ENCODE measurements at places on chromosomes 2 and 18.

DNA sequence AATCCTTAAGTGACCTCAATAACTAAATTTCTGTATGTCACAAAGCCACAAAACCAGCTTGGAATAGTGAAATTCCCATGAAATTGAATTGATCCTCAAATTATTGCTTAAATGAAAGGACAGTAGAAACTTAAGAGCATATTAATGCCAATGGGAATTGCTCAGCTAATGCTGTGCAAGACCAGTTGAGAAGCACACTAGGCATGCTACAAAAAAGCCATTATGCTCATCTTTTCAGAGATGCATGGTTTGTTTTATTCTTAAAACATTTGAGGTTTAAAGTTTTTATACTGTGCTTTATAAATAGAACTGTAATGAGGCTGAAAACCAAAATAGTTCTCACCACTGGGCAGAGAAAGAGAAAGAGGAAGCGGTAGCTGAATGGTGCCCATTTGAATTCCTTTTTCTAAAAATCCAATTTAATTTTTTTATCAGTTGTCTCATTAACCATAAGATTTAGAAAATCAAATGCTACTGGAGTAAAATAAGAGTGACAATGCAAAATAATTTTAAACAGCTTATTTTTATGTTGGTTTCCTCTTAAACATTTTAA, 98.6 kb downstream of the LNPK start:
- no peak for DNase-seq

- DNase-seq: no peak
Measured at GRCh38 chr2:70902067-70902442, 33.6 kb upstream of the ATP6V1B1 start.

DNA sequence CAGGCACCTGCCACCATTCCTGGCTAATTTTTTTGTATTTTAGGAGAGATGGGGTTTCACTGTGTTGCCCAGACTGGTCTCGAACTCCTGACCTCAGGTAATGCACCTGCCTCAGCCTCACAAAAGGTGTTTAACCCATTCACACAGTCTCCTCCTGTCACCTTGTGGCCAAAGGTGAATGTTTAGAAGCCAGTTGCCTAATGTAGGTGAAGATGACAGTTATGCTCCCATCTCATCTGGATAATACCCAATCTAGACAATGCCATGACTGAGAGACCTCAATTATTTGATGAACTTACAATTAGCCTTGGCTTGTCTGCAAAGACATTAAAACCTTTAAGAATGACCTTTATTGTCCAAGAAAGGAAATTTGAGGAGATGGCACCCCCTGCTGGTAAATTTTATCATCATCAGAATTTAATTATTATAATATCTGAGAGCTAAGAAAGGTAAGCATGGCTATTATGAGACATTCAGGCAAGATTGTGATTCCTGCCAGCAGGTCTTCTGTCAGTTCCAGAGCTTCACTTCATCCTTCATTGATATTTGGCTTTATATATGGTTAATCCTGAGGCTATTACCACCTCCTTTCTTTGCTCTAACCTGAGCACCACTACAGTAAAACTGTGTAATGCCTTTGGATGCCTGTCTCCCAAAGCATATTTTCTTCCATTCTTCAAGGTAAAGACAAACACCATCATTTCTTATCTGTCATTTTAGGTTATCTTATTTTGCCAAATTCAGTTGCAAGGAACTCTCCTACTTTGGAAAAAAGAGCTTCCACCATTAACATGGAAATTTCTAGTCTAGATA, 117.6 kb downstream of the FAM124B start:
- DNase-seq: no peak

DNA sequence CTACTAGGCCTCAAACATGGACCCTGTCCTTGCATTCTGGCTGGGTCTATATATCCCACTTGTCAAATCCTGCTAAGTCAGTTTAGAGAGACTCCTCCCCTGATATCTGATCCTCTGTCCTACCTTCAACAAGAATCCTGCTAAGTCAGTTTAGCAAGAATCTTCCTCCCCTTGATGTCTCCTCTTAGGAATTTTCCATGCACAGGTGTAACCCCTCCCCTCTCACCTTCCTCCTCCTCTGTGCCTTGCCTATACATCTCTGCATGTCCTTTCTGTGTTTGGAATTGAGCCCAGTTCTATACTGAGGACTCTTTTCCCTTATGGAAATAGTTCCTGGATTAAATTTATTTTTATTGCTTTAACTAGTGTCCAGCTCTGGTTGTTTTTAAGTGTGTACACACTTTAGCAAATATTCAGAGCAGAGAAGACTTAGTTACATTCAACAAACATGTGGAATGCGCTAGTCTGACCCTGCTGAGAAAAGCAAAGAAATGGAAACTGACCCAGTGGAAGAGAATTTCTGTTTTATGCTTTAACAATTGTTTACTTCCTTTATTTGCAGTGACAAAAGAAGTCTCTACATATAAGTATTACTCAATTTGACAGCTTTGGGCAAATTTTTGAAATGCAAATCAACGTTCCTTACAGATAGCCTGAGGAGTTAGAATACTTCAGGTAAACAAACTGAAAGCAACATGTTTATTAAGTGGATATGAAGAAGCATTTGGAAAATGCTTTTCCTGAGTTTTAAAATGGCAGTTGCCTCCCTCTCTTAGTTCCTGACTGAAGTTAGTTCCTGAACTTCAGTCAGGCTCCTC, 80.6 kb downstream of the RIT2 start:
- no peak for DNase-seq

GRCh38 chr2:145273840-145274239, 753.9 kb upstream of the ZEB2 start:
- DNase-seq: no peak

DNA sequence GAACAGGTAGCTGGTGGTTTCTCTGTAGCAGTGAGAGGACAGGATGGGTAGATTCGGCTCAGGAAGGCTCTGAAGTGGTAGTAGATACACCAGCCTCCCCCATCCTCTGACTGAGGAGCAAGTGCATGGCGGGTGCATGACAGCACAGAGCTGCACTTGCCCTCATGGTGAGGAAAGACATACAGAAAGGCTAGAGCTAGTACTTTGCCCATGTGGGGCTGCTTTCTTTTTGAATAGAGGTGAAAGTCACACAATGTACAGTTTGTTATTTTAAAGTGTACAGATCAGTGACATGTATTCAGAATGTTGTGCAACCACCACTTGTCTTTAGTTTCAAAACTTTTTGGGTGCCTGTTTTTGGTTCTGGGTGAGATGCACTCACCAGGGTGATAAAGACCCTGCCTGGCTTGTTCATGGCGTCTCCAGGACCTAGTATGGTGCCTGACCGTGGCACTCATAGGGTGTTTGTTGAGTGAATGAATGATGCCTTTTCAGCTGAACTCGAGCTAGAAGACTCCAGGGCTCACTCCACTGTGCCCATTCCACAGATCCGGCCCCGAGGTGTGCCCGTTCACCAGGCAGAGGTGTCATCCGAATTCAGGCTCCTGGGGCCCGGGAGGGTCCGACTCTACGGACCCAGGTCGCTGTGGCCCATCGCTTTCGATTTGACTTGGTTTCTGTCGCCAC, 421 bp upstream of the VAMP5 start:
- DNase-seq: no peak

DNA sequence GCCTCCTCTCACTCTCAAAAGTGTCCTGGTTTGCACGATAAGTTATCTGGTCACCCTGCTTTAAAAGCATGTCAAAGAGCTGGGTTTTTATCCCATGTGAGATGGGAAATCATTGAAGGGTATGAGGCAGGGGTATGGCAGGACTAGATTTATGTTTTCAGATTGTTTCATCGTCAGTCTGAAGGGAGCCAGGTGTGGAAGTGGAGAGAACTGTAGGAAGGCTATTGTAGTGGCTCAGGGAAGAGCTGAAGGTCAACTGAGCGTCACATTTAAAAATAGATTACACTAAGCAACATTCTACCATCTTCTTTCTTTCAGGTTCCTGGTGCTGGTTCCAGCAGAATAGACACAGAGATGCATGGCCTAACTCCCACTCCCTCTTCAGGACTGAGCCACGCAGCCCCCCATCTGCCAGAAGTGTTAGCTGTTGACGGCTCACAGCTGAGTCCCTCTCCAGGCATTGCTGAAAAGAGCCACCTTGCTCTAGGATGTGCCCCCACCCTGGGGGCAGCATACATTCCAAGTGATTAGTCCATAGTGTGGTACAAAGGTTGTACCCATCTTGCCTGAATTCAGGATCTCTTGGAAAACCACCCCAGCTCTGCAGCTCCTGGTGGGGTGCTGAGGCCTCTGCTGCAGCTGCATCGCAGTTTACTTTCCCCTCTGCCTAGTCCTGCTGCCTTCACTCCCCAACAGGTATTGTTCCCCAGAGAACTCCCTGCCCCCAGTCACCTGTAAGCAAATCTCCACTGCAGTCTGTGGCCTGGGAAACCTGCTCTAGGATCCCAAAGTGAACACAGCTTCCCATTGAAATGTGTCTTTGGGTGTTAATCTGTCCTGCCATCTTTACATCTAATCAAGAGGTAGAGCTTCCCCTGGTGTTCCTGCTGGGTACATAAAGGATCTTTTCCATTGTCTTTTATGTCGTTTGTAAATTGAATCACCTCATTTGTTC, 79.5 kb upstream of the KLF7 start:
- no peak for DNase-seq

DNA sequence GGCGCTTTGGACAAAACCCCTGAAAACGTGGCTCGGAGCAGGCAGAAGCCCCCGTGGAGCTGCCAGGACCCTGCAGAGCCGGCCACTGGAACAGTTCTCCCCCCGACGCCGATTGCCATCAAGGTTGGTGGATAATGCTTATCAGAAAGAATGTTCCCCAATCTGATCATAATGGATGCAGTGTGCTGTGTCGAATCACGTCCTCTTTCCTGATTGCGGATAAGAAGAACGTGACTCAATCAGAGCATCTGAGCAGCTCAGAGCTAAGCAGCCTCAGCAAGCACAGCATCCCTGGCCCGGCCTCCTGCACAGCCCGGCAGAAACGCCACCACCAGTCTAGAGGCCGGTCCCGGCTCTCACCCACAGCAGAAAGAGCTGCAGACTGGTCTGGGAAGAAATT, 488.0 kb downstream of the EIPR1 start:
- no peak for DNase-seq

DNA sequence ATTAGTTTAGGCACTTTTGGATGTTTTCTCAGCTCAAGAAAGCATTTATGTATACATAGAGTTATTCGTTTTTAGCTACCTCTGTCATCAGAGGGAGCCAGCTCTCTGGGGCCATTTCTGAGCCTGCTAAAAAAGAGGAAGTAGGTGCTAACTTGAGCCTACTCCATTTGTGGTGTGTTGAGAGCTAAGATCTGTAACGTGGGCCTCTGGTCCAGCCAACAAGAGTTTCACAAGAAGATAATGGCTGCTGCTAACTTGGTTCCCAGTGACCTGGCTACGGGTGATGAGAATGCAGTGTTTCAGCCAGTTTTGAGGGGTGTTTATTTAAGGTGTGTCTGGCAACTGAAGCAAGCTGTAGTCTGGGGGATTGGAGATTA, 182.5 kb downstream of the PRKCE start:
- no peak for DNase-seq

- no peak for DNase-seq
Measured at GRCh38 chr2:148922776-148923475, 47.9 kb downstream of the KIF5C start.

GRCh38 chr2:29059624-29060023, 14.7 kb downstream of the PCARE start:
- DNase-seq: no peak

- no peak for DNase-seq
Measured at GRCh38 chr2:67671464-67672450, 274.6 kb downstream of the ETAA1 start.

DNA sequence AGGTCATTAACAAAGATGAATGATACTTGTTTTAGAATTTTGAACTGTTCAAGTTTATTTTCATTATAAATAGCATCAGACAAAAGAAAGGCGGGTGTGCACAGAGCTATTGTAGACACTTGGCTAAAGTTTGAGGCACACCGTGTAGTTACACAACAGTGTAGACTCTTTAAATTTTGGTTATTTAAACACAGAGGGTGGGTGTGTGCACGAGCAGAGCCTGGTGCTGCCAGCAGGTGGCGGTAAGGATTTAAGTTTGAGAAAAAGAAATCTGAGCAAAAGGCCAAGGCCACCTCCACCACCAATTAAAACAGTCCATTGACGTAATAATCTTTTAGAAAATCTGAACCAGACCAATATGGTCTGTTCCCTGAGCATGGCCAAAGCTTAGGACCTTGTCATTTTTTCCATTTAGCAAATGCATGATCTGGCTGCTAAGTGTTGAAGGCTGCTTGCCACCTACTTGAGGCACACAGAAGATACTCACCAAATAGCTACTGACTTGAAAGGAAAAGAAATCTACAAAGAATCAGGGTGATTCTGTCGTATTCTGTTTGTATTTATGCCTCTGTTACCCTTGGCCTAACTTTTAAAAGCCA, 14.3 kb downstream of the COPS7B start:
- peak; percentile 25 for DNase-seq

GRCh38 chr2:16187482-16187817, 247.1 kb downstream of the MYCN start:
- DNase-seq: no peak

DNA sequence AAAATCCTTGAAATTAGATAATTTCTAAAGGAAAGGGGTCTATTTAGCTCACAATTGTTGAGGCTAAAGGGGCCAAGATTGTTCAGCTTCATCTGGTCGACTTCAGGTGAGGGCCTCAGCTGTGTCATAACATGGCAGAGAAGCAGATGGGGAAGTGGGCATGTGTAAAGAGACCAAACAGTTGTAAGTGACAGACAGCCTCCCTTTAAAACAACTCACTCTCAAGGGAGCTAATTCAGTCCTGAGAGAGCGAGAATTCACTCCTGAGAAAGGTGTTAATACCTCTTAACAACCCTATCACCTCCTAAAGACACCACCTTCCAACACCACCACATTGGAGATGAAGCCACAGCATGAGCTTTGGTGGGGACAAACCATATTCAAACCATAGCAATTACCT, 62.4 kb downstream of the KCMF1 start:
- no peak for DNase-seq

GRCh38 chr2:29703336-29703735, 218.1 kb downstream of the ALK start:
- no peak for DNase-seq

DNA sequence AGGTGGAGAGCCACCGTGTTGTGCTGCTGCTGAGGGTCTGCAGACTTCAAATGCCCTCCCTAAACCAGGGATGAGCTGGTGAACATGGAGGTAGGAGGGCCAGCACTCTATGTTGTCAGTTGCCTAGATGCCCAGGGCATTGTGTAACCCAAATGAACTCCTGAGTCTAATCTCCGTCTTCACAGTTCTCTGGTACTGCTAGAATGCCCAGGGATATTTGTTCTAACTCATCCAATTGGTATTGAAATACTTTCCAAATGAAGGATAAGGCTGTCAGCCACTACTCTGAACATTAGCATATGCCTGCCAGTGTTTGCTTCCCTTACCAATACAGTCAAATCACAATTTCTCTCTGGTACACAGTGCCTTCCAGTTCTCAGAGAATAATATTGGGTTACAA, 492.6 kb downstream of the SLC4A3 start:
- no peak for DNase-seq

DNA sequence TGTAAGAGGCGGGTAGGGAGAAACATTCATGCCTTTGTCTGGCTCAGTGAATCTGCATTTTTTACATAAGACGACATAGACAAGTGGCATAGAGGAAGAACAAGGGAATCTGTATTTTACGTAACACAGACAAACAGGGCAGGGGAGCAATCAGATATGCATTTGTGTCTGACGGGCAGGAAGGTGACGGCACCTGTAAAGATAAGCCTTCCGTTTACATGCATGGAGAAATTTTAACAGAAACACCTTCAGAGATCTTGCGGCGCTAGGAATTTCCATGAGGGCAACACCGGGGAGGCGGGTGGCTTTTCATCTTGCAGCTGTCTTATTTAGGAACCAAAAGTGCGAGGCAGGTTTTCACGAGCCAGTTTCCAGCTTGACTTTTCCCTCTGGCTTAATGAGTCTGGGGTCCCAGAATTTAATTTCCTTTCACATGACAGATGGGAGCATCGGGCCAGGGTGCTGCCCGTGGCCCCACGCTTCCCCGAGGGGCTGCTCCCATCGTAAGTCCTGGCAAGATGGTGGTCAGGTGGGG, 42.6 kb downstream of the RTP5 start:
- no peak for DNase-seq
